ENCODE measurements at places on chromosomes 5 and 9.

DNA sequence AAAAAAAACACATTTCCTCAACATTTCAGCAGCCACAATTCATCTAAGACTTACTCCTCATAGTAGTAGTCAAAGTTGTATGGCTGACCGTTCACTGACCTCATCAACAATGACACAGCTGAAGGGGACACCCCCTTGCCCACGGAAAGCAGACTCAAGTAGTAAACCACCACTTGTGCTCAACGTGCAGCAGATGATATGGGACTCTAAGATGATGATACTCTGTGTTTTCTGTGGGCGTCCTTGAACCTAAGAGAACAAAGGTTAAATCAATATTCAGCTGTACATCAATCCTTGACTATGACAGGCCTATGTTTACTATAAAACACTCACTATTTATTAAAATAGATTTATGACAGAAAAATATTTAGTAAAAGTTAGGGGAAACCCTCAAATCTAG lies 71.6 kb downstream of the SETX start:
- no peak for DNase-seq

DNA sequence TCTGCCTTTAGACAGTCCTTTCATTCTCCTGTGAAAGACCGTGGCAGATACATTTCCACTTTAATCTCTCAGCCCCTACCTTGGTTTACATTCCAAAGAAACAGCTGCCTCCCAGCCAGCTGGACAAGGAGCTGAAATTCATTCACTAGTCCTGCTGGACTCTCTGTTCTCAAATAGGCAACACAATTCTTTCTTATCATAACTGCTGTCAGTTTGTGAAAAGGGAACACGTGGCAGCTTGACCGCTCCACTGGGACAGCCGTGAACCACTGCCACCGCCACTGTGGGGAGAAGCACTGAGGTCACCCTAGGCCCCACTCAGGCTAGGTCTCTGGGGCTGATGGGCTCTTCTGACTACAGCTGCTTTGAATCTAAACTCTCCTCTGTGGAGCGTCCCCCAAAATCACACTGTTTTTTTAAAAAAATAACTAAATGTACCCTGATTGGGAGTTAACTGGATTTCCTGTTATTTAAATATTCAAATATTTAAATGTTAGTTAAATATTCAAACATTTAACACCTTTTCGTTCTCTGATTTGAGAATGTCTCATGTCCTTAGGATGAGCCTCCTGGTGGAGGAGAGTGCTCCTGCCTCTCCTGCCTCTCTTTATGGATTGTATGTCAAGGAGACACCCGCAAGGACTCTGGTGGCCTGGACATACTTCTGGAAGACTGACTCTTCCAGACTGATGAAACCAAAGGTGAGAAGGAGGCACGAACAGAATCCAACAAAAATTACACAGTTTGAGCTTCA lies 120.1 kb downstream of the BOD1 start:
- DNase-seq, result no peak

- no peak for DNase-seq
These were observed 48.9 kb downstream of the NTRK2 start for GRCh38 chr9:84718476-84718875.

- DNase-seq, result no peak
These were observed 38.5 kb downstream of the VPS13A start for GRCh38 chr9:77215874-77216273.

- no peak for DNase-seq
These were observed 373.6 kb downstream of the NTRK2 start for GRCh38 chr9:85042981-85043647.

- peak; percentile 15 for DNase-seq
These were observed 13.7 kb downstream of the SYK start for GRCh38 chr9:90815183-90815943.

DNA sequence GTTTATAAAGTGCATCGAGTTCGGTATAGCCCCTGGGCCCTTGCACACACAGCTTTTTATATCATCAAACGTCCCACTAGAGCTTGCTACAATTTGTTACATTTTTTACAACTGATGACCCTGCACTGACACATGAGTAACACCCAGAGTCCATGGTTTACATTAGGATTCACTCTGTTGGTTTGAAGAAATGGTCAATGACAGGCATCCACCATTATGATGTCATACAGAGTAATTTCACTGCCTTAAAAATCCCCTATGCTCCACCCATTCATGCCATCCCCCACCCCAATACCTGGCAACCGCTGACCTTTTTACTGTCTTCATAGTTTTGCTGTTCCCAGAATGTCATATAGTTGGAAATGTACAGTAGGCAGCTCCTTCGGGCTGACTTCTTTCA lies 130.2 kb downstream of the MED10 start:
- DNase-seq, result no peak

DNA sequence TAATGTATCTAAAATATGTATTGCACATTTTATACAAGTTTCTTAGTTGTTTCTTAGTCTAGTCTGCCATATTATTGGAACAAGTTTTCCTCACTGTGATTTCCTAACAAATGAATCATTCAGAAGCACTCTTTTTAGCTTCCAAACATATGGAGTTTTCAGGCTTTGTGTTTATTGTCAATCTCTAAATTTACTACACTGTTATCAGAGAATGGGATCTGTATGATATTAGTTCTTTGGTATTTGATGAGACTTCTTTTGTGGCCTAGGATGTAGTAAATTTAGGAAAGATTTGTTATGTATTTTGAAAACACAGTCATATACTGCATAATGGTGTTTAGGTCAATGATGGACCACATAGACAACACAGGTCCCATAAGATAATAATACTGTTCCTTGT lies 25.7 kb downstream of the SREK1IP1 start:
- no peak for DNase-seq

- DNase-seq, result no peak
These were observed 3.4 kb upstream of the ABO start for GRCh38 chr9:133278161-133279114.

GRCh38 chr5:3303777-3304176 lies 291.9 kb upstream of the IRX1 start:
- DNase-seq, result no peak

DNA sequence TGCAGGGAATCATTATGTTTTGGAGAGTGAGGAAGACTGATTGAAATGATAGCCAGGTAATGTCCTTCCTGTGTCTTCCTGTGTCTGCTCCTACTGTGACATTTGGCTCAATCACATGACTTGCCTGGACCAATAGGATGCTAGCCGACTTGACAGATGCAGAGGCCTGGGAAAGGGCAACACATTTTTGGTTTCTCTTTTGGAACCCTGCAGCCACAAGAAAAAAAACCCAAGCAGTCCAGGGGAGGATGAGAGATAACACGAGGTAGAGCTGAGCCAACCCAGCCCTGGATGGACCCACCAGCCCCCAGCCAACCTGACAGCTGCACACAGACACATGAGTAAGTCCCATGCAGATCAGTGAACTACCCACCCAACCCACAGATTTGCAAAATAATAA lies 256.1 kb upstream of the SMARCA2 start:
- no peak for DNase-seq

DNA sequence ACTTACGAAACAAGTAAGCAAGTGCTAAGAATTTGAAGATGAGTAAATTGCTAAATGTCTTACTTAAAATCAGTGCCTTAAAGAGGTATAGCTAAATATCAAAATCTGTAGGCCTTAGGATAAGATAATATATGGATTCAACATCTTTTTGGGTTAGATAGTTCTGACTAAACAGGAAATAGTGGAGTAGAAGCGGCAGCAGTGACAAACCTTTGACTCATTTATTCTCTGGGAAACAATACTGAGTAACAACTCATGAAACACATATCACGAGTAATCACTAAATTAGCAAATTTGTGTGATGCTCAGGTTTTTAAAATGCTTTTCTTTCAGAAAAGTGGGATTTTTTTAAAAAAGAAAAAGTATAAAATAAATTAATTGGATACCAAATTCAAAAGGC lies 762.1 kb upstream of the TYRP1 start:
- DNase-seq, result no peak

DNA sequence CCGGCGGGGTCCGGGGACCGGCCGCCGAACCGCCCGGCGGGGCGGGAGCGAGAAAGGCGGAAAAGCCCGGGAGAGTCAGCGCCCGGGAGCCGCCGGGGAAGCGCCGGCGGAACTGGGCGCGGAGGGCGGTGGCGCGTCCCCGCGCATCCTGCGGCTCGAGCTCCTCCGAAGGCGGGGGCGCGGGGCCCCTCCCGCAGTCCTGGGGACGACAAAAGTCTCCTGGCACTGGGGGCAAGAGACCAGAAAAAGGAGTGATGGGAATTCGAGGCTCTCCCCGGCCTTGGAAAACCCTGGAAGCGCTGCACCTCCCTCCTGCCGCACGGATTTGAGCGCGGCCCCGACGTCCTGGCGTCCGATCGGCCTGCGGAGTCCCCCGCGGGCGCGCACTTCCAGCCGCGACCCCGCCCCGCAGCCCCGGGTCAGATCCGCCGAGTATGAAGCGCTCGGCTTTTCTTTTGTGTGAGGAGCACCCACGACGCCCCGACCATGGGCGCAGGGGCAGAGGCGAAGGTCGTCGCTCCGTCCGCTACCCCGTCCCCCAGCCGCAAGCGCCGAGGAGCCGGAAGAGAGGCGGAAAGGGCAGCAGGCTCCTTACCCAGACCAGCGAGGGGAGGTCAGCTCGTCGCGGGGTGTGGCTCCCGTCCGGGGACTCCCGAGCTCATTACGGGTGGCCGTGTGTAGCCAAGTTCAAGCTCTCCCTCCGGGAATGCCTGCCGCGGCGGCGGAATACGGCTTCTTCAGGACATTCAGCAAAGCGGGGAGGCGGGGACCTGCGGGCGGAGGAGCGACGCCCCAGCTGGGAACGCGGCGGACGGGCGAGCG lies at the start of gene EPB41L4A:
EPB41L4A (minus strand) TSS at position 114 of the 822 bp plus-strand sequence. CDS start 238 bp downstream, outside the sequence.
- DNase-seq, result peak; percentile 16

DNA sequence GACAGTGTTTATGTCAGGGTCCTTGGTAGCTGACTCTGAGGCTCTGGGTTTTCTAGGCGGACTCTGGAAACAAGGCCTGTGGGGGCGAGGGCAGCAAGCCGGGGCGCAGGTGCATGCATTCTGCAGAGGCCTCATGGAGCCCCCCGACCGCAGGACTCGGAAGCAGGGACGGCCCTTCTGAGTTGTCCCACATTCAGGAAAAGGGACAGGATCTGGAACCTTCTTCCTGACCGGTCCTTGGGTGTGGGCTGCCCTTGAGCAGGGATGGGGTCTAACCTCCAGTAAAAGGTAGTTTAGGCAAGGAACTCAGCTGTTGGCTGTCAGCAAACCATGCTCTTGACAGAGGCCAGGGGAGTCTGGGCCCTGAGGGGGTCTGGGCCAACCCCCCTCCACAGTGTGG lies 7.4 kb upstream of the COL5A1 start:
- no peak for DNase-seq

- DNase-seq, result no peak
These were observed 109.9 kb downstream of the UGCG start for GRCh38 chr9:112006361-112007020.

DNA sequence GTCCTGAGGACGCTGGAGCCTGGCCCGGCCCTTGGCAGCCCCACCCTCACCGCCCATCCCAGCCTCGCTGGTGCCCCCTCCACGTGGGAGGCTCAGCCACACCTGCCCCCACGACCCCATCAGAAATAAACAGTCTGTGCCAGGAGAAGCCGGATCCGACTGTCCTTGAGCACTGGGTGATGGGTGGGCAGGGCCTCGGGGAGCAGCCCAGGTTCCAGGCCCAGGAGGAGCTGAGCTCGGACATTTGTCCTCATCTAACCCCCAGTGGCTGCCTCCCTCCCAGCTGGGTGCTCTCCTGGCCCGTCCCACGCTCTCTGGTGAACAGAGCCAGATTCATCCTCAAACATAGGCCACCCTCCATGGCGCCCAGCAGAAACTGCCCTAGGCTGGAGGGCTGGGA lies 4.6 kb upstream of the PTGDS start:
- no peak for DNase-seq

DNA sequence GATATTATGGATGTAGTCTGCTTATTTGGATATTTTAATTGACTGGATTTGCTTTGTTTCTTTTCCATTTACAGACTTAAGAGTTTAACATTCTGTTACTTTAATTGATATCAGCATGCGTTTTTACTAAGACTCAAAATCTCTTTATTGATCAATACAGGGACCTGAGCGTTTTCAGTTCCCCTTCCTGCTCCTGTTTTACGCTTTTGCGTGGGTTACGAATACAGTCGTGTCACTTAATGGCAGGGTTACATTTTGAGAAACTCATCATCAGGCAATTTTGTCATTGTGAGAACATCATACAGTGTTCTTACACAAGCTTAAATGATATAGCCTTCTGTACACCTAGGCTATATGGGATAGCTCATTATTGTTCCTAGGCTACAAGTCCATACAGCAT lies 65.2 kb downstream of the PBX3 start:
- DNase-seq, result no peak

DNA sequence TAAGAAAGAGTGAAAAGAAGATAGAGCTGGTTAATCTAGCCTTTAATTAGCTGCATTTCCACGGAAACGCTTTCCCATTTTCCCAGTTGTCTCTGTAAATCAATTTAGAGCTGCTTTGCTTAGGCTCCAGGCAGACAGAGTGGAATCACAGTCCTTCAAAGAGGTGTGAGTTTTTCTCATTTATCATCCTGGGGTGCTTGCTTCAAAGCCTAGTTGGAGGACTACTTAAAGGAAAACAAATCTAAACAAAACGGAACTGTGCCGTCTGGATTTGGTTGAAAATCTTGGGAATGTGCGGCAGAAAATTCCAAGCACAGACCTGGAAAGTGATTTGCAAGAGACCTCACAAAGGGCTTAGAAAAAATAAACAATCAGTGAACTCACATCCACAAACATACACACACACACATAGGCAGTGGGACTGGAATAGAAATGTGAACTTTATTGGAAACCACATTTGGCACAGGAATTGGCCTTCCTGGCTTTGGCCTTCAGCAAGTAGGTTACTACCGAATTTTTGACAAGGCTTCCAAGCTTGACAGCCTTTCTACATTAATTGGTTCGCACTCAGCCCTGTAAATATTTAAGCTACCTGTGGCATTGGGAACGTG lies 235.2 kb upstream of the SLC24A2 start:
- no peak for DNase-seq

DNA sequence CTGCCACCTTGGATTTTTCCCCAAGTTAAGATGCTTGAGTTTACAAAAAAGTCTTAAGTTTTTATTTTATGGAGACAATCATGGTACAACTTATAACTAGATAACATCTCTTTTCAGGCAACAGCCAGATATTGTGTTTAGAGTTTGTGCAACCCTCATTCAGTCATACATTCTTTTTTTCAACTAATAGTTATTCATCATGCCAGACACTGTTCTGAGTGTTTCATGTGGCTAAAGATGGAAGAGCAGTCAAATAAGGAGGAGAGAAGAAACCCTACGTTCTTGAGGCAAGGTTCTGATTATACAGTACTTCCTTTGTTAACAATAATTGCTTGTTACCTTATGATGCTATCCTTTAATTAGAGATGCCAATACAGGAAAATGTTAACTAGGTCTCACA lies 42.1 kb upstream of the ZNF462 start:
- DNase-seq, result no peak

GRCh38 chr5:168015506-168015905 lies 275.9 kb upstream of the WWC1 start:
- no peak for DNase-seq

DNA sequence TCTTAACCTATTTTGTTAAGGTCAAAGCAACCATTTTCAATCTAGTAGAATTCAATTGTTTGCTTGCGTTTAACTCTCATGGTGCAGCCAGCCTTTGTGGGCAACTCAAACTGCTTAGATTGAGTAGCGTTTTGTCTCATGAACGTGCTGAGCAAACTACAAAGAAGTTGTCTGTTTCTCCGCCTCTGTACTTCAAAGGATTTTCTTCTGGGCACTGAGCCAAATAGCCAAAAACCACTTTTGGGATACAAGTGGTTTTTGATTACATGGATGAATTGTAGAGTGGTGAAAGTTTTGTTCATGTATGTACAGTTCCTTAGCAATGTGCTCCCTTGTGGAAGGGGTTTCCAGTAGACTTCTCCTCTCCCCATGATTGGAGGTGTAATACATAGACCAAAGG lies 122.9 kb downstream of the CFAP90 start:
- DNase-seq, result no peak

GRCh38 chr5:43582082-43583005 lies 20.6 kb upstream of the NNT start:
- no peak for DNase-seq
